ENCODE measurements at places on chromosomes 4 and X.

GRCh38 chr4:77159806-77160205 lies 2.8 kb downstream of the CCNG2 start:
- DNase-seq = no peak

DNA sequence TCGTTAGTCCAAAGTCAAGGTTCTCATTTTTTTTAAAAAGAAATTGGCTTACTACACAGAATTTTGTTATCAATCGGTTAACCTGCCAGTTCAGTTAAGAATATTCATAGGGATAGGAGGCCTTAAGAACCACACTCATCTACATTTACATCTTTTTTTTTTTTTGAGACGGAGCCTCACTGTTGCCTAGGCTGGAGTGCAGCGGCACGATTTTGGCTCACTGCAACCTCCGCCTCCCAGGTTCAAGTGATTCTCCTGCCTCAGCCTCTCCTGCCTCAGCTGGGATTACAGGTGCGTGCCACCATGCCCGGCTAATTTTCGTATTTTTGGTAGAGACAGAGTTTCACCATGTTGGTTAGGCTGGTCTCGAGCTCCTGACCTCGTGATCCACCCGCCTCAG lies 33.7 kb downstream of the ABCE1 start:
- DNase-seq = no peak

DNA sequence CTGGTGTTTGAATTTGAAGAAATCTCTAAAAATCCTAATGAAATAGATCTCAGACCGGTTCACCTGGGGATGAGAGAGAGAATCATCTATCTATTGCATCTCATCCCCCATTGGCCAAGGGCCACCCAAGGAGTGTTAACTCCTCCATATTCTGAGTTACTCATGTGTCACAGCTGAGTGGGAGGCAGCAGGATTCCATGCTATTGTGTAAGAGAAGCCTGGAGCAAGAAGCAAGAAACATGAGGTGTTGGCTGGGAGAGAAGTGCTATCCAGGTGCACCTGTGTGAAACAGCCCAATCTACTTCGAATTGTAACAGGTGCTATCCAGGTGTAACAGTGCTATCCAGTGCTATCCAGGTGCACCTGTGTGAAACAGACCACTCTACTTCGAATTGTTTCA lies 150.3 kb upstream of the MAOA start:
- no peak for DNase-seq

DNA sequence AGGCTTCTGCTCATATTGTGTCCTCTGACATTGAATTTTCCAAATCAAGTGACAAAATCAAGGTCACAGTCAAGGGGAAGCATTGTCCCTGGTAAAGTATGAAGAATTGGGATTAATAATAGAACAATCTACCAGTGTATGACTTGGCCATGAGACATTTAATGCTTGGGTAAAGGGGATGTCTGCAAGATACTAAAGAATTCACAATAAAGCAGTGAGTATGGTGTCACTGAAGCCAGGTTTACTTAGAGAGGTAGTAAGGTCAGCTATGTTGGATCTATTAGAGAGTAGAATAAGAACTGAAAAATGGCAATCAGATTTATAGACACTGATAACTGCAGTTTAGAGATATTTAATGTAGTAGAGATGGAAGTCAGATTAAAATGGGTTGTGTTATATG lies 349.2 kb downstream of the BMPR1B start:
- DNase-seq = no peak

GRCh38 chrX:151801980-151802379 lies 67.4 kb downstream of the CNGA2 start:
- DNase-seq = no peak

All from SIG-M5 (cell line).